ENCODE measurements at places on chromosomes 6 and 20.

DNA sequence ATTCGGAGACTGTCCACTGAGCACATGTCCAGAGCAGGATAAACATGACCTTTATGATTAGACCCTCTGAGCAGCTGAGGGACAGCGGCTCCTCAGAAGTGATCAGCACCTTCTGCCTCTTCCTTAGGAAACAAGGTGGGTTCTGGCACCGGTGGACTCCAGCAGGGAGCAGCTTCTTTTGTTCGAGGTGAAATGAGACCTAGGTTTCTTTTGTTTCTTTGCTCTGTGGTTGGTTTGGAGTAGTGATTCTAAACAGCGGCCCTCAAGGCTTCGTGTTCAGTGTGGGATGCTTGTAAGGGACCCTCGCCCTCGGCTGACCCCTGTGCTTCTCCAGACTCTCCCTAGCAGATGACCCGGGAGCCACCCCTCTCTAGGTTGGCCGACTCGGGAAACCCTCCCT is 14.6 kb upstream of the FRMD1 start:
- DNase-seq: no peak

- DNase-seq: no peak
Observed at GRCh38 chr6:169962604-169963469, 211.4 kb downstream of the ERMARD start.

DNA sequence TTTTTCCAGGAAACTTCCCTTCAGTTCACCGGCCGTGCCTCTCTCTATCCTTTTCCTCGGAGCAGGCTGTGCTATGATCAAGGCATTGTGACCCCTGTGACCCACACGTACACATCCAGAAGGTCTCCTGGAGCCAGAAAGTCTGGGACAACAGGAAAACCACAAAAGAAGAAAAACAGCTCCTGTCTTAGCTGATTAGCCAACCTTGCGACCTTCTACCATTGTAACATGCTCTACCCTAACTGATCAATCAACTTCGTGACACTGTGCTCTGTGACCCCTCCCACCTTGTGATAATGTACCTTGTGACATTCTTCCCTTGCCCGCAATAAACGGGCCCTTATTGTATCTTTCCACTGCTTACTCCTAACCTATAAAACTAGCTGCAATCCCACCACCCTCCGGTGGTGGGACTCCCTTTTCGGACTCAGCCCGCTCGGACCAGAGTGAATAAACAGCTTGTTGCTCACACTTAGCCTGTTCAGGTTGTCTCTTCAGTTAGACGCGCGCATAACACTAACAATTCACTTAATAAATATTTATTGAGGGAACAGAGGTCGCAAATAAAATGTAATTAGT is 24.2 kb downstream of the ZNF311 start:
- DNase-seq: peak; percentile 98

GRCh38 chr6:89555806-89556205 is 82.7 kb downstream of the LYRM2 start:
- no peak for DNase-seq

DNA sequence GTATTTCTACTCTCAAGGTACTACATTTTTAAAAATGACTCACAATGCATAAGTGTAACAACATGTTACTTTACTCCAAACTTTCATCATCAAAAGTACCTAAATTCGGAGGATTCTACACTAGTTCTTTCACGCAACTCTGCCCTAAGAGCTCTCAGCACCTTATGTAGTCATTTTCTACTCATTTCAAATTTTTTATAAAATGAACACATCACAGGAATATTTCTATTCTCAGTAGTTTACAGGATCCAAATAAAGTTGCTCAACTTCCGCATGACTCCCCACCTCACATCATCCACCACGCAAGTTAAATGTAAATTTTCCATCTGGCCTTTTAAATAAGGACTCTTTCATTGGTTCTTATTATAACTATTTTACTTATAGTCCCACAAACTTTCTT is 344.9 kb upstream of the MANEA start:
- DNase-seq: no peak

GRCh38 chr6:121759370-121759769 is 323.9 kb downstream of the GJA1 start:
- no peak for DNase-seq

DNA sequence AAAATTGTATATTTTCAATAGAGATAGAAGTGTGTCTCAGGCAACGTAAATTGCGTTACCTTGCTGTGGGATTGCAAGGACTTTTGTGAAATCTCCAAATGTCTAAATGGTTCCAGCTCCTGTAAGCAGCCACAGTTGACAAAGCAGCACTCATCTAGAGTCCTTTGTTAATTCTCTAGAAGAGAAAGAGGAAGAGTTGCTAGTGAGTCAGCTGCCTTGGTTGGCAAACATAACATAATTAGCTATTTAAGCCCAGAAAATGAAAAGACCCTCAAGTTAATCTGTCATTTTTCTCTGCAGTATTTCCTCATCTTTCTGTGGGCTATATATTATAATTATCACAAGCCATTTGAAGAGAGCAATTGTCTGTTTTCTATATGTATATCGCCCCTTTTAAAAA is 66.4 kb upstream of the FABP7 start:
- DNase-seq: no peak

- DNase-seq: no peak
Observed at GRCh38 chr20:35674921-35675320, 10.2 kb upstream of the CPNE1 start.

DNA sequence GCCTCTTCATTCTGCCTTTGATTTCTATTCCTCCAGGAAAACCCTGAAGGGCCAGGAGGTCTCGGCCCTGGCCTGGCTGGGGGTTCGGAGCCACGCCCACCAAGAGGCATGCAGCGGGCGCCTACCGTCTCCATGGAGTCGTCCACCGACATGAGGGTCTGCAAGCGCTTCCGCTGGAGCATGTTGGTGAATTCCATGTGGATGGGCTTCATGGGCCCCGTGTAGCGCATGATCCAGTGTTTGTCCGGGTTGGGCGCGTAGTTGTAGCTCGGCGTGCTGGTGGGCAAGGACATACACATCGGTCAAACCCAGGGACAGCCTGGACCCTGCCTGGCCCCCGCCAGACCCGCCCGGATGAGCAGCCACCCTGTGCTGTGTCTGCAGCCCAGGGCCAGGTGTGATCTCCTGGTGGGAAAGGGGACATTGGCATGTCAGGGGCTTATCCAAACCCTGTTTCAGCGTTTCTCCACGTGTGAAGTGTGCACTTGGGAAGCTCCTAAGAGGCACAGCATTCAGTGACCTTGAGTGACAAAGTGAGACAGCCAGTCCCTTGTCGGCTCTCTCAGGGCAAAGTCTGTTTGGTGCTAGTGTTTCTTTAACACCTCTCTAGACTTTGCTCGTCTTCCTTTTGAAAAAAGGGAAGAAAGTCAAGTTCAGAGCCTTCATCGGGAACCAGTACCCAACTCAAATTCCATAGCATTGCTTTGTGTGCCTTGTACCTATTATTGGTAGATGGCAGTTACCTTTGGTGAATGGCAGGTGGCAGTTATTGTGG is 100.8 kb downstream of the SULF2 start:
- no peak for DNase-seq

DNA sequence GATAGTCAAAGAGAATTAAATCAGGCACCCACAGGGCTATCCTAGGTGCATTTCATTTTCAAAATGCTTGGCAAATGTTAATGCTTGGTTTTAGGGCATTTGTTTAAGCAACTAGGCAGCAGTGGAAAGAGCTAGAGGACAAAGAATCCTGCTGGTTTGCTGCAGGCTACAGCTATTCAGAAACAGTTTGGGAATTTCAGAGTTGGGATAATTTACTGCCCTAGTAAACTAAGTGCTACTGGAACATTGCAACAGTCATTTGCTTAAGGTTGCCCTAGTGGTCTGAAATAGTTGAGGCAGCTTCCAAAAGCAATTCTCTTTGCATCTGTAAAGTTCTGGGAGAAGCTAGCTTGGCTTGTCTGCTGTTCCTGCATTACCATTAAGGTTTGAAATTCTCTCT is 312.7 kb downstream of the LAMA2 start:
- DNase-seq: no peak

DNA sequence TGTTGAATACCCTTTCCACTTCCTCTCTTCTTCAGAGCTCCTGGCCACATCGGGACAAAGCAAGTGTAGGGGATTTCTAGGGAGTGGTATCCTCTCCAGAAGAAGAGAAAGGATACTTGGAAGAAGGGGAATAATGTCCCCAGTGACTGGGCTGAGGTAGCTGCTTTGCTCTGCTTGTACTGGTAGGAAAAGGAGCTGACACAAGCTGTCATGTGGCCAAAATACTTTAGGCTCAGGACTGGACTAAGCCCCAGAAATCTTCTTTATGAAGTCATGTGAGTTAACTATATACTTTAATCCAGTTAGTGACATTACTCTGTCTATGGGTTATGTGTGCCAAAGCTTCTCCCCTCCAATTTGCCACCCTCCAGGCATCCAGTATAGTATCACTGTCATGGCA is 40.5 kb downstream of the AKIRIN2 start:
- no peak for DNase-seq

GRCh38 chr6:44696099-44696498 is 308.6 kb downstream of the CDC5L start:
- no peak for DNase-seq

GRCh38 chr20:19435821-19436220 is 223.4 kb downstream of the SLC24A3 start:
- no peak for DNase-seq

DNA sequence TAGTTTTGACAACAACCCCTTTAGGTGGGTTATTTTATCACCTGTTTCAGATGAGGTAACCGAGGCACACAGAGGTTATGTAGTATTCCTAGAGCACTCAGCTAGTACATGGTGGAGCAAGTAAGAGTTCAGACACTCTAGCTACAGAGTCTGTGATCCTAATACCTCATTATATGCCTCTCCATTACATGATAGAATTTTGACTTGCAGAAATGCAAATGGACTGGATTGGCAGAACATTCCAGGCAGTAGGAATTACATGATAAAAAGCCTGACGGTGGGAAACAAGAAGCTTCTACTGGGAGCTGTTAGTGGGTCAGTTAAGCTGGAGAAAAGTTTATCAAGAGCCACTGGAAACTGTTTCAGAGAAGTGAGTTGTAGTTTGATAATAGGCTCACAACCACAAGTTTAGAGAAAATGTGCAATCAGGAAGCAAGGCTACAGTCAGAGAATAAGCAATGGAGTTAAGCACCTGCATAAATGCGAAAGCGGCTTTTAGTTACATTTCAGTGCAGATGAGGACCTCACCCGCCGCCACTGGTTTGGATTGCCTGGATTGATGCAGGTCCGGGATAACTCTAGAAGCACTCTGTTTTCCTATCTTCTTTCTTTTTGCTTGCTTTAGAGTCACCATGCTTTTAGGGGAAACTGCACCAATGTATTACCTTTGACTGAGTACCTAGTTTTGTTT is 34.7 kb upstream of the MYLK2 start:
- no peak for DNase-seq

GRCh38 chr6:48061265-48061990 is 49.6 kb downstream of the PTCHD4 start:
- DNase-seq: no peak
